ENCODE measurements at places on chromosomes 11 and 22.

- no peak for DNase-seq
Measured at GRCh38 chr11:22930816-22931594, 70.7 kb upstream of the CCDC179 start.

GRCh38 chr22:26339755-26340154, 89.3 kb upstream of the ASPHD2 start:
- no peak for DNase-seq

GRCh38 chr11:40227730-40228129, 1231.7 kb downstream of the LRRC4C start:
- DNase-seq = no peak

GRCh38 chr22:40240160-40240559, 62.4 kb downstream of the TNRC6B start:
- no peak for DNase-seq

GRCh38 chr22:35023692-35024363, 42.1 kb upstream of the ISX start:
- no peak for DNase-seq

DNA sequence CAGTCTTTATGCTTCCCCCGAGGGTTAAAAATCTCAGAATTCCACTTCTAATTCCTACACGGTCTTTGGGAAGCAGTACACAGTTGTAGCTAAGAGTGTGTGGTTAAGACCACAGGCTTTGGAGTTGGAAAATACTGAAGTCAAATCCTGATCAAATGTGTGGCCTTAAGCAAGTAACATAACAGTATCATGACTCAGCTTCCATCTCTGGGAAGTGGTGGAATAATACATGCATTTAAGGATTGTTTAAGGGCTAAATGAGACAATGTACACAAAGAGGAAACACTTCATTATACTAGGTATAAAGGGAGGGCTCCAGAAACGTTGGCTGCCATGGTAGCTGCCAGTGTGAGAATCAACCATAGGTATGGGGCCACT, 71.5 kb downstream of the FAT3 start:
- no peak for DNase-seq

DNA sequence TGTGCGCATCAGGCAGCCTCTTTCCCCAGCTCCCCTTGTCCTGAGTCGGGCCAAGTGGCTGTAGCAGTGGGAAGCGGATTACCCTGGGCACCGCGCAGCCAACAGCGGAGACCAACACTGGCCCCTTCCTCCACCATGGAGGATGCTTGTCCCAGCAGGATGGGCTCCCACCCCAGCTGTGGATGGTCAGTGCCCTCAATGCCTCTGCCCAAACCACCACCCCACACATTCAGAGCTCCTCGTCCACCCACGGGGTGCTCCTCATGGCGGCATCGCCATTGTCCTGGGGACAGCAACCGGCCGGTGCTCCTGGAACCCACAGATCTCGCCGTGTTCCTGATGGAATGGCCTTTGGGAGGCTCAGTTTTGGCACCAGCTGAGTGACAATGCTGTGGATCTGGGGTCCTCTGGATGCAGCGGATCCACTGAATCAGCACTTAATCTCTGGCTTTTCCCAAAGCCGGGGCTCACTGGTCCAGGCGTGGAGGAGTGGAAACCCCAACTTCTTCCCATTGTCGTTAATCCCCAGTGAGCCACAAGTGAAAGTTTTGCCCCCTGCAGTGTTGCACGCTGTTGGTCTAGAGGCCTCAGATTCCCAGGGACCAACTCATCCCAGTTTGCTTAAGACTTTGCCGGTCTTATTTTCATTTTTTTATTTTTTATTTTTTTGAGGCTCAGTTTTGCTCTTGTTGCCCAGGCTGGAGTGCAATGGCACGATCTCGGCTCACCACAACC, 4.1 kb upstream of the B4GALNT4 start:
- DNase-seq = no peak

- DNase-seq = no peak
Measured at GRCh38 chr22:42468841-42469240, 36.6 kb upstream of the NFAM1 start.

GRCh38 chr11:57514538-57515331, 767 bp downstream of the SLC43A1 start:
- no peak for DNase-seq

- no peak for DNase-seq
Measured at GRCh38 chr11:128535468-128536457, 51.6 kb downstream of the ETS1 start.

DNA sequence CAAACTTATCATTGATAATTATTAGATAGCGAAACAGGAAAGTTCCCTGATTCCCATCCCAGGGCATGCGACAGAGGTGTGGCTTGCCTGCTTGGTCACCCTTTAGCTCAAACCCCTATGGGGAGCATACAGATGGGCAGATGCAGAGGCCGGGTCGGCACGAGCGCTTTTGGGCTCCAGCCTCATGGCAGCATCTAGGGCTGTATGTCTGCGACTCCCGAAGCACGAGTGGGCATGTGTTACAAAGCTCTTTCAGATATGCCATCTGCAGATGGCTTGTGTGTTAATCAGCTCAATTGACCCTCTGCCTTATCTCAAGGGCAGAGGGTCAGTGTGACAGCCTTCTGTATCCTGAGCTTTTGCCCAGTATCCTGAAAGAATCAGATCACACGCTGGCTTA, 2069.3 kb upstream of the RAG2 start:
- DNase-seq = no peak

DNA sequence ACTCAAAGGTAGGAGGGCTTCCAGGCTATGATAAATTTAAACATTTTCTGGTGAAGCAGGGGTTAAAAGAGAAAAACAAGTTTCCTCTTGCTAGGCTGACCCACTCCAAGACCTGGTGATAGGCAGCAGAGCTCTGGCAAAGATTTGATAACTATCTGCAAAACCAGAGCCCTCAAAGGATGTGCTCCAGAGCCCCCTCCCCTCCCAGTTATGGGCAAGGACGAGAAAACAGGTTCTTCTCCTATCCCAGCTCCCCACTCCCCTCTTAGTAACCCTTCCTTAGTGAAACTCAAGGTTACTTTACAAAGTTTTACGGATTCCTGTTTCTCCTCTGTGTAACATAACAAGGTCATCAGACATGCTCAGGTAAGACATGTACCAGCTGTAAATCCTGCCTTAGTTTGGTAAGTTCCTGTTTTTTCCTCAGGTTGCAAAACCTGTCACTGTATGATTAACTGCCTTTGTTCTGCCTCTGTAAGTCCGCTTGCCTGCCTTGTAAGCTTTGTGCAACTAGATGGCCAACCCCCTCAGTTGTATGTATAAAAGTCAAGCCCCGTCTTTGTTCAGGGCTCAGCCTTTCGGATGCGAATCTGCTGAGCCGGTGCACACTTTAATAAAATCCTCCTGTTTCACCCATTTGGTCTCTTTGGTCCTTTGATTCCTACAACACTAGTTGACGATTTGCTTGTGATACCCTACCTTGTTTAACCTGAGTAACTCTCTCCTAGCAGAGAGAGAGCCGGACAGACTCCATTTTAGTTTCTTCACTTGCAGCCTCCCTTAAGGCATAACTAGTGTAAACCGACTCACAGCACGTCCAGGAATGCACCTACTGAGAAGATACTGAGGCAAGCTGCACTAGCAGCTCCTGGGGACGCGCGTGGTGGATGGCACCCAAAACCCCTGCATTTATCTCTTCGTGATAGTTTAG, 13.9 kb downstream of the APOBEC3H start:
- DNase-seq = no peak

- DNase-seq = no peak
Measured at GRCh38 chr11:60992842-60993409, 21.4 kb downstream of the CD6 start.

- no peak for DNase-seq
Measured at GRCh38 chr11:45885921-45886721, 670 bp downstream of the MAPK8IP1 start.

DNA sequence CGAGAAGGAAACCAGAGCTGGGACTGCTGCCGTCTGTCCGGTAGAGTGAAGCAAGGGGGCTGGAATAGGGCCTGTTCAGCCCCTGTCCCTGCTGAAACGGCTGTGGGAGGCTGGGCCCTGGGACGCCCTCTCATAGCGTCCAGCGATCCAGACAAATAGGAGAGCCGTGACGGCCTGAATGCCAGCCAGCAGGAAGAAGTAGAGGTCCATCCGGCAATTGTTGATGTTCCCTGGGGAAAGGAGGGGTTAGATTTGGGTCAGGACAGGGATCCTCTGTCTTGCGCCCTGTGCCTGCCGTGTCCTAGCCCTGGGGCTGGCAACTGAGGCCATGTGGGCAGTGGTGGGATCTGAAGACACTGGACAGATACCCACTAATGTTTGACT, 12.9 kb downstream of the TMEM132A start:
- no peak for DNase-seq

- no peak for DNase-seq
Measured at GRCh38 chr11:72008728-72009127, 10.0 kb downstream of the IL18BP start.

DNA sequence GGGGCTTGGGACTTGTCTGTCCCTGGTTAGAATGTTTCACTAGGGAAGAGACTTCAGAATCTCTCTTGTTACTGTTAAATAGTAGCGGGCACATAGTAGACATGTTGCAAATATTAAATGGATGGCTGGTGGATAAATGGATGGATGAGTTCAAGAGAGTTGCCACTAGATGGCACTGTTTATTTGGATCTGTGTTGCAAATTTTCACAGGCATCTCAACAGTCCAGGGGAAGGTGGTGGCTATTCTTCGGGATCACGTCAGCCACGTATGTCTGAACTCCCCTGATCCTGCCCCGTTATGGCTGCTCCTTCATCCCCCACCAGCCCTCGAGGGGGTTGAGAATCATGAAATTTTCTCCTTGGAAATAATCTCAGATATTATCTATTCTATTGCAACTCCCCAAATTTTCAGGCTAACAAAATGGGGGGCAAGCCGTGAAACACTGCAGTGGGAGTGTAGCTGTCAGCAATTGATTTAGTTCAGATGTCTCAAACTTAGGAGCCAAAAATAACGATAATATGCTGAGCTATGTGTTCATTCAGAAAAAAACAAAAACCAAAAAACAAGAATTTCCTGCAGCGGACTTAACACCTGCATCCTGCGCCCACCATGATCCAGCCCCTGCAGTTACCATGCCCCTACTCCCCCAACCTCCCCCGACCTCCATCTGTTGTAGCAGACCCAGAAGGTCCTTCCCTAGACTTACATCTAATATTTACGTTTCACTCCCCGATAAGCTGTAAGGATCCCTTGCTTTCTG, 29.1 kb upstream of the BIRC3 start:
- no peak for DNase-seq

GRCh38 chr22:37975153-37975552, 9.2 kb downstream of the SOX10 start:
- no peak for DNase-seq

GRCh38 chr11:78256962-78257361, 68.2 kb downstream of the USP35 start:
- DNase-seq = no peak

DNA sequence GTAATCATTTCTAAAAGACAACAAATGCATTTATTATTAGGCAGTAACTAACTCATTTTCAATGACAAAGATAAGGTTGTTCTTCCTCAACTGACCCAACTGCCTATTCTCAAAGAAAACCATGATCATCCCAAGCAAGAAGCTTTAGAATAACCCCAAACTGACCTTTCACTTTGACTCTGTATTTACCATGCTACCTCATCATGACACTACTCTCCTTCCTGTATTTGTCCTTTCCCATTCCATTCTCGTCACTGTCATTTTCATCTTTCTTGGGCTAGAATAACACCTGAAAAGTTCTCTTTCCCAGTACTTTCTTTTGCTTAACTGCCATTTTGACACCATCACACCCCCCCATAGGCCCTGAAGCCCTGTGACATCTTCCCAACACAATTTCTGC, 48.3 kb downstream of the TCF20 start:
- no peak for DNase-seq

GRCh38 chr11:109998921-109999320, 94.3 kb upstream of the ZC3H12C start:
- DNase-seq = no peak

DNA sequence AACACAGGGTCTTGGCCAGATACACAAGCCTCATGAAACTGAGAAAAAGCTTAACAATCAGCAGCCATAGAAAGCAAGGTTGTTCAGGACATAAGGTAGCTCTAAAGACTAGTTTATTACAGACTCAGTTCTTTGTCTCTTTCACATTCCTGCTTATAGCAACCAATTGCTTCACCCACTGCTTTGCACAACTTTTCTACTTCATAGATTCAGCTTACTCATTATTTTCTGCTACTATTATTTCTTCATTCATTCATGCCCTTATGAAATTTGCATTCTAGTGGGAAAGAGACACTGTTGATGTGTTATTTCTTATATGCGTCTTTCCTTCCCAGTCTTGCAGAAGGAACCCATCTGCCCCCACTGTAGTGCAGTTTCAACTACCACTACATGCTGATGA, 4.7 kb downstream of the CCDC34 start:
- DNase-seq = no peak

- no peak for DNase-seq
Measured at GRCh38 chr11:118785362-118785761, 5.6 kb downstream of the DDX6 start.

GRCh38 chr11:34266090-34266912, 91.5 kb downstream of the ABTB2 start:
- DNase-seq = no peak

DNA sequence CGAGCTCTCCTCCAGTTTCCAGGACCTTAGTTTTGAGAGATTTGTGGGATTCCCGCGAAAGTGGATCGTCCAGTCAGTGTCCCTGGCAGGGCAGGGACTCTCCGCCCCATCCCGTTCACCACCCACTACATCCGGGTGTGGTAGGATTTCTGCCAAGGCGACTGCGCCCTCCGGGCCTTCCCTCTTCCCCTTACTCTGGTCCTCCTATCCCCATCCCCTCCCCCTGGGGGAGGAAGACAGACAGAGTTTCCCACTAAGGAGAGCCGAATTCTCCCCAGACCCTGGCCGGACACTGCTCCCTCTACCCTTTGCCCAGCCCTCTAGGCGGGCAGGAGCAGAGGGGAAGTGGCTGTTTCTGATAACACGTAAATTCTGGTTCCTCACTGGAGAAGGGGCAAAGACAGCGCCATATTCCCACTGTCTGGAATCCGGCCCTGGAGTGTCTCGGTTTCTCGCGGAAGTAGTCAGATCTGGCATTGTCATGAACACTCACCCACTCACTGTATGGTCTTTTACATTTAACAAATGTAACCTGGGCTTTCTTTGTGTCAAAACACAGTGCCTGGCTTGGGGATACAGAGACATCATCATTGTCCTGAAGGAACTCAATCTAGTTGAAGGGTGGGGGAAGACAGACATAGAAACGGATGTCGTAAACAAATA, 1.1 kb upstream of the NECTIN1 start:
- DNase-seq = no peak
